ENCODE measurements at places on chromosomes 1 and 21.

GRCh38 chr1:66012106-66012784 is 219.6 kb downstream of the PDE4B start:
- no peak for DNase-seq

DNA sequence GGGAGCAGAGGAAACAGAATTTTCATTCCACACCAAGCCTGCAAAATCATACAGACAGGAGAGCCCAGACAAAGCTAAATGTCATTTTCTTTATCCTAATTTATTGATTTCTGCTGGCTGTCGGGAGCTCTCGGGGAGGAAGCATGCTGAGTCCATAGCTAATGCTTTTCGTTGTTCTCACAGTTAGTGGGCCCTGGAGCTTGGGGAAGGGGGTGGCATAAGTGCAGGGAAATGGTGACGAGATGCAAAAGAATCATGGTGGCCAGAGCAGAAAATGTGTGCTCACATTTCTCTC is 202.4 kb downstream of the TOMM20 start:
- no peak for DNase-seq

DNA sequence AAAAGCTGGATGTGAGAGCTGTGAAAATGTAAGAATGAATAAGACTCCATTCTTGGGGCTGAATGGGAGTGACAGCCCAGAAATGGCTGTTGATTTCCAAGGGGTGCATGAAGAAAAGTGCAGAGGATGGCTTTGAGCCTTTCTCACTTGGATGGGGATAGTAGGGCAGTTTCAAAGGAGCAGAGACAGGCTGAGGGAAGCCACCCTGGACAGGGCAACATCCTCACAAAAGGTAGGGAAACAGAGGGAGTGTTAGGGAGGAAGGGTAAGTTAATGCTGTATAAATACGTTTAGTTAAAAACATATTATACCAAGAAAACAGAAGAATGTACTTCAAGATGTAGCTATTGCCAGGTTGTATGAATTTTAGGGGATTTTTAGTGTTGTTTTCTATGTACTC is 38.1 kb downstream of the GADD45A start:
- no peak for DNase-seq

DNA sequence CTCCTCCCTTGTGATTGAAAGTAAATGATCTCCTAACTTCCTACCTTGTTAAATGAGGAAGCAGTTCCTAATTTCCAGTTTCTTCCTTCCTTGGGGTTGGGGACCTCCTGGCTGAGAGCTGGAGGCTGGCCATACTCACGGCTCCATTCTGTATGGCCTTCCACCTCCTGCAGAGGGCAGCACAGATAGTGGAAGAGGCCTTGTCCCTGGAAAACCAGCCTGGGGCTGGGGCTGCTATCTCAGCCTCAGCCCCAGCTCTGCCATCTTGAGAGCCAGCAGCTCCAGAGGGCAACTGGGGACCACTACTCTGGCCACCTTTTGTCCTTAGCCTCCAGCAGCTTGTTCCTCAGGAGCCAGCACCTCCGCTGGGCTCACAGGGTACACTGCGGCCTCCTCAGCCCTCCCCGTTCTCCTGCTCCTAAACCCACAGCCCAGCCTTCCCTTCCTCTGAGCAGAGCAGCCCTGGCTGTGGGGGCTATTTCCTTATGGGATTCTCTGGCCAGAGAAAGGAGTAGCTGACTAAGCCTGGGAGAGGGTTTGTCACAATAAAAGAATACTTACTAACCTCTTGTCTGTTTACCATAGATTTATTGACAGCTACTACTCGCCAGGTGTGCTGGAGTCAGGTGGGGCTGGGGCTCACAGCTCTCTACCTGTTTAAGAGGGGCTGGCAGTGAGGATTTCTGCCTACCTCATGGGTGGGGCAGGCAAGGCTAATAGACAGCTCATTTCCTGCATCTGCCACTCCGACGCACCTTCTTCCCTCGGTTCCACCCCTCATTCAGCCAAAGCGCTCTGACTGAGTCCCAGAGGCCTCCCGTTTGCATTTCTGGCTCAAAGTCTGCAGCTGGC is 6.3 kb downstream of the TMEM234 start:
- DNase-seq, result peak; percentile 56

DNA sequence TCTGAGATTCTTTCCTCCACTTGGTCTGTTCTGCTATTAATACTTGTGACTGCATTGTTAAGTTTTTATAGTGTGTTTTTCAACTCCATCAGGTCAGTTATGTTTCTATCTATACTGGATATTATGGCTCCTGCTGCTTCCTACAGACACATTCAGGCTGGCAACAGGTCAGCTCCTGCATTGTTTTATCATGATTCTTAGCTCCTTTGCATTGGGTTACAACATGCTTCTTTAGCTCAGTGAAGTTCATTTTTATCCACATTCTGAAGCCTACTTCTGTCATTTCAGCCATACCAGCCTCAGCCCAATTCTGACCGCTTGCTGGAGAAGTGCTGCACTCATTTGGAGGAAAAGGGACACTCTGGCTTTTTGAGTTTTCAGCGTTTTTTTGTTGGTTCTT is 37.3 kb upstream of the F3 start:
- DNase-seq, result no peak

DNA sequence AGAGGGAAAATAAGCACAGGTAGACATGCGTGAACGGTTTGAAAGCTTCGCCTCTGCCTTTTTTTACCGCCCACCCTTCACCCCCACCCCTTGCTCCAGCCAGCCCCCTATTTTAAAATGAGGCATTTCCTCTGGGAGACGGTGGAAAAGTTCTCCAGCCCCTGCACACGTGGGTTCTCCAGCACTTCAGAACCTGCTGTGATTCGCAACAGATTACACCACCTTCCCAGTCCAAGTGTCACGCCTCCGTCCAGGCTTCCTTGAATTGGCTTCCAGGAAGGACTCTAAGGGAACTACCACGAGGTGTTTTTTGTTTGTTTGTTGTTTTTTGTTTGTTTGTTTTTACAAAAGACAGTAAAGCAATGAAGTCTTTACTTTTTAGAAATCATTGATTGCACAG is 2.6 kb downstream of the LRRC7 start:
- no peak for DNase-seq

- no peak for DNase-seq
These were observed 53.4 kb downstream of the MIER1 start for GRCh38 chr1:66978201-66978600.

DNA sequence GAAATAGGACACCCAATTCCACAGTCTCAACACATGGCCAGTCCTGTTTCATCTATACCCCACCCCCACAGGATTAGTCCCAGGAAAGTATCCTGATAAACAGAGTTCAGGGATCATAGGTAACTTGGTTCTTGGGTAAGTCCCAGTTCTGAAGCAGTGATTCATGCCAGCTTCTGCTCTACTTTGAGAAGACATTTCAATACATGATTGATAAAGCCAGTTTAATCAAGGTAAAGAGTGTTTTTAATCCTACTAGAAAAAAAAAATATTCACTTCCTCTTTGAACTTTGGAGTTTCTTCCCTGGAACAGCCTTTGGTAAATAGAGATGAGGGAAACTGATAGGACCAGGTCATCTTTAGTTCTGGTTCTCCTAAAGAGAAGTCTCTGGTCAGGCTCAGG is 142.4 kb downstream of the TLR5 start:
- no peak for DNase-seq

GRCh38 chr1:5147806-5148205 is 493.4 kb downstream of the AJAP1 start:
- DNase-seq, result no peak

All from NCI-H510A treated with DMSO at 0.1 percent for 48 hours (cell line).